WTC11 (cell line): ENCODE measurements at places on chromosomes 7 and 10.

DNA sequence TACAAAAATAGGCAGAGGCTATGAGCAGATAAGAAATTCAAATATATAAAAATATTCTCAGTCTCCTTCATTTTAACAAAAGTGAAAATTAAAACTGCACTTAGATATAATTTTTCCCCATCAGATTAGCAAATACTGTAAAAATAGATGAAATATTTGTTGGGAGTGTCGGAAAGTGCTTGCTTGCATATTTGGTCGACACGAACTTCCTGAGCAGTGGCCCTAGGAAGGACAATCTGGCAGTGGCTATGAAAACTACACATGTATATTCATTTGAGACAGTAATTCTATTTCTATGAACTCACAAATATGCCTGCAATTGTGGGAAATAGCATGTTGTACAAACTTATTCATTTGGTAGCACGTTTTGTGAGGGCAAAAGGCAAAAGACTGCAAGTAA, 81.4 kb downstream of the GOLGA7B start:
- DNase-seq: no peak

DNA sequence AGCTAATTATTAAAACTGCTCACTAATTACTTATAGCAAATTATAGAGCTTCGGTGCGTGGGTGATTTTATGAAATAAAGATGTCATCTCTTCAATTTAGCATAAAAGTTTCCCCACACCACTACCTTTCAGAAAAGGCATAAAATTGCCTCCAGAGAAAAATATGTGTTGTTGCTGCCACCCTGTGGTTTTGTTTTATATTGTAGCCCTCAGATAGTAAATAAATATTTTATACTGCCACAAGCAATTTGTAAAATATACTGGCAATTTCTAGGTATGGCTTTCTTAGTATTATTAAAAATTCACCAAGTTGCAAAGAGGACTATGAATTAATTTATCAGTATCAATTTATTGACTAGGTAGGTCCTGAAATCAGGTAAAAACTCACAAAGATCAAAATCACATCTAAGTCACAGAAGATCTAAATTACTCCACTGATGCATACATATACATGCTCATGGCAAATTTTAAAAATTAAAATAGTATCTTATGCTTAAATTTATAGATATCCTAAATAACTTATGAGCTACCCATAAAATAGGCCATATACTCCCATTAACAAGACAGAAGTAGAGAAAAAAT, 26.5 kb downstream of the ASNS start:
- no peak for DNase-seq

DNA sequence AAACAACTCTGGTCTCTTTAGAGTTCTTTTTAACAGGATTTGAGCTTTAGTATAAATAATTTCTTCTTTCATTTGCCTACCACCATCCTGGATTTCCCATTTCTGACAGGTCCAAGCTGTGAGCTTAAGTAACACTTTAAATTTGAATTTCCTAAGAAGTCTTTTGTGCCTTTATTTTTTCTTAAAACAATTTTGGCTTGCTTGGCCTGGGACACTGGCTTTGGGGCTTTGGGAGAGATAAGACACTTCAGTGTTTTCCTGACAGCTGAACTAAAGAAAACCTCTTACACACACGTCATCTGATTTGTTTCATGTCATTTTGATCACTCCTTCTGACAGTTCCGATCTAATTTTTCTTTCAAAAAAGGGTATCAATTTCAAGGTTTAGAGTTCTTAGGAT, 121.3 kb upstream of the BMPER start:
- no peak for DNase-seq

DNA sequence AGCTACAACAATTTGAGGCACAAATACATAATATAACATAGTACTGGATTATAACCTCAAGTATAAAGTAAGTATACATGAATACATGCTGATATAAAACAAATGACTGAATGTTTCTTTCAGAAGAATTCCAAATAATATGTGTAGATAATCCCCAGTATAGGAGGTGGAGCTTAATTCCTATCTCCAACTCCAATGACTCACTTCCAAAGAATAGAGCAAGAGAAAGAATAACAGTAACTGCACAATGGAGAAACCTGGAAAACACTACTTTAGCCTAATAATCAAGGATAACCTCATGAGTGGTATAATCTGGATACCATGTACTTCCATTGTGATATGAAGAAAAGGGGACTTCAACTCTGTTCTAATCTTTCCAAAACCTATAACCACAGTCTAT, 13.7 kb upstream of the SEMA3C start:
- DNase-seq: no peak

DNA sequence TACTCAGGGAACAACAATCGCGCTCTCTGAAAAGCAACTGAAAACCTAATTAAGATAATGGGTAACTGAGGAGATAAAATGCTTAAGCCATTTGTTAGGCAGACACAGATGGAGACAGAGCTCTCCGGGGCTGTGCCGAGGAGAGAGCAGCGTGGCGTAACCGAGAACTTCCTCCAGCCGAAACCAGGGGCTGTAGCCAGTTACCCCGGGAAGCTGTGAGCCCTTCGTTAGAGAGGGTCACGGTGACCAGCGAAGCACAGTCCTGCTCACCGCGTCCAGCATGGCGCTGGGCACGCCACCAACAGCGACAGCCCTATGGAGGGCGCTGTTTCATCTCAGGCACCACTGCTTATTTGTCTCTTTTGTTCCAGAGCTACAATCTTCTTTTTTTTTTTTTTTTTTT, 16.1 kb downstream of the PAPOLB start:
- peak; percentile 79 for DNase-seq

DNA sequence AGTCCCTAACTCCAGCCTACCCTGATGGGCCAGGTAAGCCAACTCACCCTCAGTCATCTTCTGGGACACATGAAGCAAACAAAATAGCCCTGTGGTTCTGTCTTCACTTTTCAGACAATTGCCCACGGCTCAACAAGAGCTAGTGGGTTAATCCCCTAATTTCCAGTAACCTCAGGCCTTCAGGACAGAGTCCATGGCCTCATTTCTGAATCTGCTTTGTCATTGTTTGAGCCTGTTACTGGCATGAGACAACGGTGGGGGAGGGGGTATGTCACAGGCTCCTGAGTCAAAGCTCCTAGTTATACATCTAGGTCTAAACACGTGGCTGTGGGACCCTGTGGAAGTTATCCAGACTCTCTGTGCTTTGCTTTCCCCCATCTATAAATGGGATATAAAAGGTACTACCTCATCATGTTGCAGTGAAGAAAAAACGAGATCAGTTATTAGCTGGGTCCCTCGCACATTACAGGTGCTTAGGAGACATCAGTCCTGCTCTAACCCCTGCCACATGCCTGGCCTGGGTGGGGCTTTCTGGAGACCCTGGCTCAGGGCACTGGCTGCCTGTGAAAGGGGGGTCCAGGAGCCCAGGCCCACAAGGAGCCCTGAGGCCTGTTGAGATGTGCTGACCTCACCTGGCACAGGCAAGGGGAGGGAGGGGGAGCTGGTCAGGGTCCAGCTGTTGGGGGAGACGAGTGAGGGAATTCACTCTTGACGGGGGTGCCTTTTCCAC, 16.5 kb downstream of the MAT1A start:
- DNase-seq: no peak

DNA sequence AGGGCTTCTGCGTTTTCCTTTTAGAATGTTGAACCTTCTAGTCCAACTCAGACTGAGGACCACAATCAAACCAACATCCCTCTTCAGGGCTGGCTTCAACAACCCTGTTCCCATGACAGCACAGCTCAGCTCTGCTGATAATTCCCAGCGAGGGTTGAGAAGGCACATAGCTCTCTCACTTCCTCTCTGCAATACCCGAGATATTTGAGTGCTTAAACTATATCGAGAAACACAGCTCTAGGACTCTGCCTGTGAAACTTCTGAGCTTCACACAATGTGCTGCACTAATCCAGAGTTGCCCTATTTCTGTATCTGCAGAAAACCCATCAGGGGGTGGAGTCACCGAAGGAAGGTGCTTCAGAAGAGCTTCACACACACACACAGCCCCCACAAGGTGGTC, 1.6 kb upstream of the ADARB2 start:
- no peak for DNase-seq

DNA sequence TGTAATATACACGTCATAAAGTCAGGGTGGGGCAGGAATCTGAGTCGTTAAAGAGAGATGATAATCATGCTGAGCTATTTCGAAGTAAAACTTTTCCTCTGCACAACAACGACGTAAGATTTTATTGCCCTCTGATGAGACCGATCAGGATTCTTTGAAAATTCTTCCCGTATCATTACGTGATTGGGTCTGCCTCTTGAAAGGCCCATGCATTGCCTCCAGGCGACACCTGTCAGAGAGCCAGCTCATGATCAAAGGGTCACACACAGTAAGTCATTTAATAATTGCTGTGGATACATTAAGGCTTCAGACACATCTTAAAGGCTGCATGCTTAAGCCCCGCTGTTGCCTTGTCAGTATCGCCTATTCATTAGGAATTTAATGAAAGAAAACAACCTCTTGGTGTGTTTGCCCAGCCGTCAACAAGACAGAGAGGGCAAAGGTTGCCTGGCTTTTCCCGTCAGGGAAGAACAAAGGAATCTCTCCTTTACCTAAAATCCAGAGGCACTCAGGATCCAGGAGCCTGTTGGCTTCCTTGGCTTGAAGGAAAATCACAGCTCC, 189.0 kb upstream of the SH2B2 start:
- no peak for DNase-seq

DNA sequence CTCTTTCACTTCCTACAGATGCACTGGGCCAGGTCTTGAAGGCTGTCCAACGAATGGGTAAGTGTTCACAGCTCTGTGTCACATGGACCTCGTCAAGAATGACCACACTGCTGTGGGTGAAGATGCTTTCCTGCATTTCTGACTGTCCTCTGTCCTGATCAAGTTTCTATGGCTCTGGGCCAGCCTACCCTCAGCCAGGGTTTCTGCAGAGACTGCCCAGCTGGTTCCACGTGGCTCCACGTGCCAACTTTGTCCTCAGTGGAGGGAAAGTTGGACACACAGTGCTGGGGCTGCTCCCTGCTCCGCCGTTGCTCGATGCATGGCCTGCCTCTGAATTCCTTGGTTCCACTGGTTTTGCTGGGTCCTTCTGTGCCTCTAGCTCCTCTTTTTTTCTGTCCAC, 152.3 kb downstream of the EGFR start:
- DNase-seq: no peak
